GOT3 (cell line): ENCODE measurements at places on chromosomes 12 and 14.
A peak's percentile ranks its signal among the peaks of the same experiment; 100 is the strongest.

DNA sequence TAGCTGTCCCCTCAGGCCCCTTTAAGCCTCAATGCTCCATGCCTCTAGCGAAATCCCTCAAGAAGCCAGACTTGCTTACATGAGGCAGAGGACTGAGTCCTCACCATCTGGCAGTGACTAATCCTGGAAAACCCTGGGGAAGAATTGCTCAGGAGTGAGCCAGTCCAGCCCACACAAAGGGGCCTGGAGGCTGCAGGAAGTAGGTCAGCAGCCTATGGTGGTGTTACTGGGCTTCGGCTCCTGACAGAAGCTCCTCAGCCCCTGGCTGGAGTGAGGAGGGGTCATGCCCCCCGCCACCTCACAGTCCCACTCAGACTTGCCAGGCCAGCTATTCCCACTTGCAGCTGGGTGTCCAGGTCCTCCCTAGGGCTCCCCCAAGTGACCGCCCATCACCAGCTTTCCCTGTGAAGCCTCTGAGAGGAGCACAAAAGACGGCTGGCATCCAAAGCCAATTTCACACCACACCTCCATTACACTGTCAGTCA, 250.5 kb downstream of the DPF3 start:
- DNase-seq, result peak; percentile 35

DNA sequence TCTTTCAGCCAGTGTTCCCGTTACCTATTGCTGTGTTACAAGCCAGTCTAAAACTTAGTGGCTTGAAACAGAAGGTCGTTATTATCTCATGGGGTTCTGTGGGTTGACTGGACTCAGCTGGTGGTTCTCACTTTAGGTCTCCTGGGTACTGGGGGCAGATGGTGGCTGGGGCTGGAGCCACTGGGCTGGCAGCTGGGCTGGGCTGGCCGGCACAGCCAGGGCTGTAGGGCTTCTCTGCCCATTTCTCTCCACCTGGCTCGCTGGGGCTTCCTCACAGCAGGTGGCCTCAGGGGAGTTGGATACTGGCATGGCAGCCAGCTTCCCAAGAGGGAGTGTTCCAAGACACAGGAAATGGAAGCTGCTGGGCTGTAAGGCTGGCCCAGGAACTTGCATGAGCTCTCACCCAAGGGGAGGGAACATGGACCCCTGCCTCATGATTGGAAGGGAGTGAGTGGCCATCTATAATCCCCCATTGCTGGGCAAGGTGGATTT, 27.0 kb downstream of the TUNAR start:
- DNase-seq, result no peak

- DNase-seq, result no peak
These were observed 10.1 kb upstream of the PLEKHA5 start for GRCh38 chr12:19119440-19119839.

- no peak for DNase-seq
These were observed 285.8 kb upstream of the GRIP1 start for GRCh38 chr12:66964629-66965028.

DNA sequence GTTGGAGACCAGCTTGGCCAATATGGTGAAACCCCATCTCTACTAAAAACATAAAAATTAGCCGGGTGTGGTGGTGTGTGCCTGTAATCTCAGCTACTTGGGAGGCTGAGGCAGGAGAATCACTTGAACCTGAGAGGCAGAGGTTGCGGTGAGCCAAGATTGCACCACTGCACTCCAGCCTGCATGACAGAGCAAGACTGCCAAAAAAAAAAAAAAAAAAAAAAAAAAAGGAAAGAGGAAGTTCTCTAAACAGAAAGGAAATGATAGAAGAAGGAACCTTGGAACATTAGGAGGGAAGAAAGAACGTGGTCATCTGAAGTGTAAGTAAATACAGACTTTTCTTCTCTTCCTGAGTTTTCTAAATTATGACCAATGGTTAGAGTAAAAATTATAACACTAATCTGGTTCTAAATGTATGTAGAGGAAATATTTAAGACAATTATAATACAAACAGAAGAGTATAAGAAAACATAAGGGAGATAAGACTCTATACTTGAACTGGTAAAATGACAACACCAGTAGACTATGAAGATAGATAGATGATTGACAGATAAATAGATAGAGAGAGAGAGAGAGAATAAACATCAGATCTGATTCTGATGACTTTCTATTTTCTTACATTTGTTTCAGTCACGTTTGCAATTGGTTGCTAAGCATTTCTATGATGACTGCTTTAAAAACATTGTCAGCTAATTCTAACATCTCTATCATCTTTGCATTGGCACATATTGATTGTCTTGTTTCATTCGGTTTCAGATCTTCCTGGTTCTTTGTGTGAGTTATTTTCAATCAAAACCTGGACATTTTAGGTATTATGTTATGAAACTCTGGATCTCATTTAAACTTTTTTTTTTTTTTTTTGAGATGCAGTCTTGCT, 12.9 kb upstream of the CORO1C start:
- DNase-seq, result no peak
